ENCODE measurements at places on chromosomes 1 and 21.

DNA sequence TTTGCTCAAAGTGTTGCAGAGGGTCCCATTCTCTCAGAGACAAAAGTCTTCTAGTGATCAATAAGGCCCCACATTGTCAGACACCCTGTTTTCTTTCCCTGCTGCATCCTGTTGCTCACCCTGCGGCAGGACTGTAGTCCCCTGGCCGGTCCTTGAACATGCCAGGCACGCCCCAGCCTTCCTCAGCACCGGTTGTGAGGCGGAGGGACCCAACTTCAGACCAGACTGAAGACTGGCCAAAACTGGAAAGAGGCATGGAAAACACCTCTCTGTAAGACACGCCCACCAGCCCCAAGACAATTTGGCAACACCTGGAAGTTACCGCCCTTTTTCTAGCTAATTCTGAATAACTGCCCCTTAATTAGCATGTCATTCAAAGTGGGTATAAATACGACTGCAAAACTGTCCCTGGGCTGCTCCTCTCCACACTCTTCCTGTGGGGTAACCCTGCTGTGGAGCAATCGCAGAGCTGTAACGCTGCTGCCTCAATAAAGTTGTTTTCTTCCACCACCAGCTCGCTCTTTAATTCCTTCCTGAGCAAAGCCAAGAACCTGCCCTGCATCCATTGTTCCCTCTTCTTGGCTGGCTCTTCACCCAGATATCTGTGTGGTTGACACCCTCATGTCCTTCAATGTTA lies 23.8 kb downstream of the PLA2G2A start:
- no peak for DNase-seq

- no peak for DNase-seq
These were observed 13.6 kb downstream of the NUP210L start for GRCh38 chr1:154141240-154141639.

GRCh38 chr1:204446413-204447111 lies 34.9 kb upstream of the PPP1R15B start:
- peak; percentile 63 for DNase-seq

DNA sequence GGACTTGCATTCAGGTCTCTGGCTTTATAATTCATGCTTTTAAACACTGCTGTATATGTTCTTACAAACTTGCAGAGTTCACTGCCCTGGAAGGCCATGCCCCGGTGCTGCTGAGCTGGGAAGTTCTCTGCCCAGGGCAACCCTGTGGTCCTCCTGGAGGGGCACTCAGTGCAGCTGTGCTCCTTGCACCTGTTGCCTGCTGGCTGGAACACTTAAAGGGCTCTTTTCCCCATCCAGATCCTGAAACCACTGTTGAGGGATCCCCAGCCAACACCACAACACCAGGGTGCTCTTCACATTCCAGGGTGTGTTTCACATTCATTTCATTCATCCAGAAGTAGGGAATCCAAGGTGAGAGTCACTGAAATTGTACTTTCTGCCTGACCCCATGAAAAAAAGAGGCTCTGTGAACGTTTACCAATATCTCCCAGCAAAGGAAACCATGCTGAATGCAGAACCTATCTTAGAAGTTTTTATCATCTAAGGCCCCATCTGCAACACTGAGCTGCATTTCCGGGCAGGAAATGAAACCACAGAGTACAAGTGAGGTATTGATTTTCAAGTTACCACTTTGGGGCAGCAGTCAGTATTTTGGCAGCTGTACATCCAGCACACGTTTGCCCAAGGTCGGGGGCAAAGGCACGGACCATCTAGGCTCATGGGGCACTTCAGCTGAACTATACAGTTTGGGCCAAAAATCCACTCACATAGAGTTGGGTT lies 16.4 kb upstream of the KIAA0040 start:
- DNase-seq, result peak; percentile 45

GRCh38 chr1:67524143-67525052 lies 94.2 kb upstream of the SERBP1 start:
- DNase-seq, result no peak

DNA sequence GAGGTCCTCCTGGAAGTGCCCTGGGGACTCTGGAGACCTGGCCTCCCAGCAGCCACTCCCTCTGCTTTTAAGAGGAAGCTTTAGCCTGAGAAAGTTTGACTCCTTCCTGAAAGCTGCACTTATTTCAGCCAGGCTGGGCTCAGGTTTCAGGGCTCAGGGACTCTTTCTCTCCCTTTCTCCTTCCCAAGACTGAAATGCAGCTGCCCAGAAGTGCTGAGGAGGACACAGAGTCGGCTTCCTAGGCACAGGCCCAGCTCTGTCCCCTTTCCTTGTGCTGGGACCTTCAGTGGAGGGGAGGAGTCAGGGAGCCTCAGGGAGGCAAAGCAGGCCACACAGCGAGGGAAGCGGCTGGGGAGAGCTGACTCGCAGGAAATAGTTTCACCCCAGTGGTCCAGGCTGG lies 137.3 kb downstream of the NAV1 start:
- DNase-seq, result no peak

DNA sequence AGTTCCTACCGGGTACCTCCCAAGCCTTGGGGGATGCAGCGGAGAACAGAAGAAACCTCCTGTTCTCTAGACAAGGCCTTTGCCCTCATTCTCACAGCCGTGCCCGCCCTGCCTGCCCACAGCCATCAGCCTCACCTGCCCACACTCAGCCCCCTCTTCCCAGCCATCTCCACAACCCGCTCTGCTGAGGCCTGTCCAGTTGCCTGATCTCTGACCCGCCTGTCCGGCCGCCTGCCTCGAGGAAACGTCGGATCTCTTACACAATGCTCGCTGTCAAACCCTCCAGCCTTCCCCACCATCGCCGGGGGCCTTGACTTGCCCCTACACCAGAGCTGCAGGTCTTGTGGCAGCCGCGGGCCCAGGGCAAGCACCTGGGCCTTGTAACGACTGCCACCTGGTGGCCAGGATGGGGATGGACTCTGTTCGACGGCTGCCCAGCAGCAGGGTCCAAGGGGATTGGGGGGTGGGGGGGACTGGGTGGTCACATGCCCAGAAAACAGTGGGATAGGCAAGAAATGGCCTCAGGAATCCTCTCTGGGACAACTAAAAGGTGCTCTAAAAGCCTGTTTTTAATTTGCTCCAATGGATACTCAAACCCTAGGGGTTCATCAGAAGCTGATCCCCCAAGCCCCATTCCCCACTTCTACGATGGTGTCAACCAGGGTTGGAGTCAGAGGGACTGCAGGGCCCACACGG lies 31.0 kb downstream of the SLC45A1 start:
- peak; percentile 46 for DNase-seq

GRCh38 chr1:22754106-22754768 lies 43.6 kb downstream of the EPHB2 start:
- no peak for DNase-seq

DNA sequence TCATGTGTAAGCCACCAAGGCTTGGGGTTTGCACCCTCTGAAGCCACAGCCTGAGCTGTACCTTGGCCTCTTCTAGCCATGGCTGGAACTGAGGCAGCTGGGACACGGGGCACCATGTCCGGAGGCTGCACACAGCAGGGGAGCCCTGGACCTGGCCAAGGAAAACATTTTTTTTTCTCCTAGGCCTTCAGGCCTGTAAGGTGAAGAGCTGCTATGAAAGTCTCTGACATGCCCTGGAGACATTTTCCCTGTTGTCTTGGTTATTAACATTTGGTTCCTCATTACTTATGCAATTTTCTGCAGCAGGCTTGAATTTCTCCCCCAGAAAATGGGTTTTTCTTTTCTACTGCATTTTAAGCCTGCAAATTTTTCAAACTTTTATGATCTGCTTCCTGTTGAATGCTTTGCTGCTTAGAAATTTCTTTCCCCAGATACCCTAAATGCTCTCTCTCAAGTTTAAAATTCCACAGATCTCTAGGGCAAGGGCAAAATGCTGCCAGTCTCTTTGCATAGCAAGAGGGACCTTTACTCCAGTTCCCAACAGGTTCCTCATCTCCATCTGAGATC lies 295.8 kb downstream of the LTN1 start:
- no peak for DNase-seq

GRCh38 chr1:214331827-214332423 lies 51.0 kb downstream of the SMYD2 start:
- no peak for DNase-seq

All from activated CD4-positive, CD25-positive, alpha-beta regulatory T cell treated with anti-CD3 and anti-CD28 coated beads, Interleukin-2, amount 50 U/mL, for 16 hours (primary cell).